A549 treated with GW870086 at 1 μM for 4 hours (cell line): ENCODE measurements at places on chromosomes 6 and 20. TPM values are rescaled to one million over a fixed set of nuclear protein-coding genes. Genes with fewer than 3 reads are reported as not detected.

SIRPD gene
- total RNA-seq, result not detected in 5 replicates

ZNF165 gene
- 0.67 to 0.97 TPM (median 0.90 TPM) in 5 replicates for total RNA-seq

MDFI gene
- 0.40 to 0.77 TPM (median 0.57 TPM) in 5 replicates for total RNA-seq

PDYN gene
- not detected in 5 replicates for total RNA-seq

TSPO2 gene
- total RNA-seq, result not detected in 5 replicates

LTV1 gene
- total RNA-seq, result 32.9 to 38.6 TPM (median 33.9 TPM) in 5 replicates

FAM83C gene
- total RNA-seq, result 0.06 to 0.14 TPM (median 0.08 TPM) in 5 replicates

SRMS gene
- 0.10 to 0.15 TPM in 2 of 5 replicates, not detected in the others for total RNA-seq

SCRT2 gene
- total RNA-seq, result not detected in 5 replicates

DUSP15 gene
- total RNA-seq, result 0.66 to 1.6 TPM (median 1.0 TPM) in 5 replicates

CNKSR3 gene
- 6.3 to 9.3 TPM (median 7.8 TPM) in 5 replicates for total RNA-seq

GCNT2 gene
- total RNA-seq, result 5.6 to 7.5 TPM (median 6.3 TPM) in 5 replicates
